ENCODE measurements at places on chromosomes 6 and 20.

GRCh38 chr6:111534231-111534751, 51.3 kb upstream of the REV3L start:
- no peak for DNase-seq

GRCh38 chr20:18983796-18984195, 170.2 kb downstream of the SCP2D1 start:
- no peak for DNase-seq

DNA sequence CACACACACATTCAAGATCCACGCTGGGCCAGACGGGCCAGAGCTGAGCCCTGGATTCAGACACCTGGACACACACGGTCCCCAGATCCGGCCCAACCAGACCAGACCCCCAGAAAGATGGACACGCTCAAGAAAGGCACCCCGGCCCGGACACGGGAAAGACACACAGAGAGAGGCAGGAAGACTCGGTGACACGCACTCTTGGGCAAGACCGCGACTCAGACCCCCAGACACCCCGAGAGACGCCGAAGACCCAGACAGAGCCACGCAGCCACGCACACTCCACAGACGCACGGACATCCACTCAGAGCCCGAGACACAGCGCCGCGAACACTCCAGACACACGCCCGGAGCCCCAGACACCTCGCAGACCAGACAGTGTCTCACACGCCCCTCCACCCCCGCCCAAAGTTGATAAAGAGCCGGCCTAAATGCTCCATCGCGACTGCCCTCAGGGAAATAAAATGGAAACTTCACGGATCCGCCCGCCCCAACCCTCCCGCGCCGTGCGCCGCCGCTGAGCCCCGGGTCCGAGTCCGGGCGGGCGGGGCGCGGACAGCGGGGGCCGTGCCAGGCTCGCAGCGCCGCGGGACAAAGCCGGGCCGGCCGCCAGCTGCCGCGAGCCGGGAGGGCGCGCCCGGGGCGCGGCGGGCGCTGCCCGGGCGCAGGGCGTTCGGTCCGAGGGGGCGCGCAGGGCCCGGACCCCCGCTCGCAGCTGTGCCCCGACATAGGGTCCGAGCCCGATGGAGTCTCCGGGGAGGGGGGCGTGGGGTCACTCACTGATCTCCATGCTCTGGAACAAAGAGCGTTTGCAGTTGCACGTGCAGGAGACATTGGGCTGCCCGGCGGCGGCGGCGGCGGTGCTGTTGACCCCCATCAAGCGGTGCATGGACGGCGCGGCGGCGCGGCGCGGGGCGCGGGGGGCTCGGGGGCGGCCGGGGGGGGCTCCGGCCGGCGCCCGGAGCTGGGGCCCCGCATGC, 831 bp downstream of the PMEPA1 start:
- peak; percentile 48 for DNase-seq

DNA sequence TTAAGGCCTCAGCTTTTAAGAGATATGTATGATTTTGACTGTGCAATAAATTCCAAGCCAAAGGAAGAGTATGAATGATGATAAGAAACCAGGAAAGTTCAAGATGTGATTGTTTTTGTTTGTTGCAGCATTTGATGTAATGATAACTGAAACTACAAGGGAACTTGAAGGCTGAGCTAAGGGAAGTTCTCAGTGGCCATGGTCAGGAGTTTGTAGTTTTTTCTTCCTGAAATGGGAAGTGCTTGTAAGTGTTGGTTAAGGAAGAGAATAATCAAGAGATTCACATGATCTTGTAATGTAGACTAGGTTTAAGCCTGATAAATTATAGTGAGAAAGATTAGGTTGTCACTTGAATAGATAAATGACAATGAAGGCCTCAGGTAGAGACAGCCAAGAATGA, 53.4 kb downstream of the PTCHD4 start:
- DNase-seq, result no peak

DNA sequence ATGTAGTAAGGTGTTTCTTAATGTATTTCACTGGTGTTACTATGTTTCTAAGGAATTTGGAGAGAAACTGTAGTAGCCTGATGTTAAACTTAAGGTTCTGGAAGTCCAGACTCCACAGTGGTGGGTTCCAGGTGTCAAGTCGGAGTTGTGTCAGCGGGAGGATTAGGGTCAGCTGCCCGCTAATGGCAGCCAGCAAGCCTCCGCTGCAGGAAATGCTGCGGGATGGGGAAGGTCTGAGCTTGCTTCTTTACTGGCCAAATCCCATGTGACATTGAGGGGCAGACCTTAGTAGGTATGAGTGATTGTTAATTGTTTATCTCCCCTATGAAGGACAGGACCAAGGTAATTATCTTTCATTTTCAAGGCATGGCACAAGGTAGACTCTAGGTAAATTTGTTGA, 3.7 kb upstream of the ARID1B start:
- no peak for DNase-seq

DNA sequence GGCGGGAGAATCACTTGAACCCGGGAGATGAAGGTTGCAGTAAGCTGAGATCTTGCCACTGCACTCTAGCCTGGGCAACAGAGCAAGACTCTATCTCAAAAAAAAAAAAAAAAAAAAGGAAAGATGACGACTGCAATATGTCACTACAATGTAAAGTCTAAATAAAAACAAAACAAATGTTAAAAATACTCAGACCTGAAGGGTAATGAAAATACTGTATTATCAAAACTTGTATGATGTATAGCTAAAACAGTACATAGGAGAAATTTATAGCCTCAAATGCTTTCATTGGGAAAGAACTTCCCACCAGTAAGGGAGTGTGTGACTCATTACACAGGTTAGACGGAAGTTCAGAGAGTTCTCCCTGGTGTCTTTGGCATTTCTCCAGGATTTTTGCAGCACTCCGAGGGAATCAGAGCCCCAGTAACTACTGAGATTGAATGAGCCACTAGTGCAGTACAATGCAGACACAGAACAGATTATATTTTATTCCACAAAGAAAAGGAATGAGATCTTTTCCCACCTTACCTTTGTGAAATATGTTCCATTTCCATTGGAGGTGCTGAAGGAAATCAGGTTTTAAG, 12.5 kb upstream of the RALGAPB start:
- DNase-seq, result no peak

- DNase-seq, result no peak
These were observed 42.4 kb downstream of the NEDD9 start for GRCh38 chr6:11189865-11190624.

DNA sequence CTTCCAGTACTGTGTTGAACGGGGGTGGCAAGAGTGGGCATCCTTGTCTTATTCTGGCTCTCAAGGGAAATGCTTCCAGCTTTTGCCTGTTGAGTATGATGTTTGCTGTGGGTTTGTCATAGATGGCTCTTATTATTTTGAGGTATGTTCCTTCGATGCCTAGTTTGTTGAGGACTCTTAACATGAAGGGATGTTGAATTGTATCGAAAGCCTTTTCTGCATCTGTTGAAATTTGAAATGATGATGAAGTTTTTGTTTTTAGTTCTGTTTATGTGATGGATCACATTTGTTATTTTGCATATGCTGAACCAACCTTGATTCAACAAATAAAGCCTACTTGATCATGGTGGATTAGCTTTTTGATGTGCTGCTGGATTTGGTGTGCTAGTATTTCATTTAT, 48.0 kb downstream of the RPRD1B start:
- no peak for DNase-seq

GRCh38 chr20:44344723-44345122, 7.9 kb downstream of the R3HDML start:
- no peak for DNase-seq

DNA sequence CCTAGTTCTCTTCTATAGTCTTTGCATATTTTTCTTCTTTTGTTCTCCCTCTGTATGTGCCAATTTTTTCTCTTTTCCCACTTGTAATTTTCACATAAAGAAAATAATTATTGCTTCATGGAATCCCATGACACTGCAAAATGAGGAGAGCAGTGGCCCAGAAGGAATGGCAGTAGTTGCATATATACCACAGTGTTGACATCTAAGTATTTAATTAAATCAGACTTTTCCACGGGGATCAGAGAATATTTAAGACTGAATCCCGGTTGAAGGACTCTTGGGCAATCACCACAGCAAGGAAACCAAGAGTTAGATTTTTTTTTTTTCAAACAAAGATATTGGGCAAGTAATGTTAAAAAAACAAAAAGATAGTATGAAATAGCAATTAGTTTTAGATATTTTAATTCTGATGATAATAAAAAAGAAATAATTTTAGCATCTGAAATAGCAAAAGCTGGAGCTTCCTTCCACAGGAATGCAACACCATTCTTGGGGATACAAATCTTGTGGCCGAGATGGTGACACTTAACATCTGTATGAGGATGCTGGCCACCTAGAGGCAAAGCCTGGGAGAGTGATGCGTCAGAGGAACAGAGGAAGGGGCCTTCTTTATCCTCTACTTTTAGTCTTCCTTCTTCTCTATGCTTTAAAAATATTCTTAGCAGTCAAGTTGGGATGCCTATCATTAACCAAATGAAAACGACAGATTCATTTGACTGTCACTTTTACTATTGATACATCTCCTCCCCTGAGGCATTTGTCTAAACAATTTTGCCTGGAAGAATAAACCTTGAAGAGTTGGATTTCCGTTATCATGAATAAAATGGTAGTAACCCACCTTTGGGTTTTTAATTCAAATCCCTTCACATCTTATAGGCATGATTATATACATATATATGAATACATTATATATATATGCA, 356.2 kb downstream of the GJA1 start:
- no peak for DNase-seq

DNA sequence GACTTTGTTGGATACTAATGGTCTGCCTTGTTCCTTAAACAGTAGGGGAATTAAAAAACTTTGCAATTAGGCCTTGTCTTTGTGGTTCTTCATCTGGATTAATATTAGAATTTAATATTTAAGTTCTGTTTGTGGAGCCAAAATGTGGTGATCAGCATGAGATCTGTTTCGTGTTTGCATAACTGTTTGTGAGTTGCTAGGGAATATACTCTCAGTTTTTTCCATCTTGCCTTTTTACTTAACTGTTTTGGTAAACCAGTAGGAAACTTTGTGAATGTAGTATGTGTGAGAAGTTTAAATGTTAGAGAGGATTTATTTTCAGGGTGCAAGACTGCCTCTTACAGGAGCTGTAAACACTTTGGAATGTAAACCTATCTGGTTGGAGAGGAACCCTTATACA, 35.6 kb downstream of the LRRC1 start:
- DNase-seq, result no peak

DNA sequence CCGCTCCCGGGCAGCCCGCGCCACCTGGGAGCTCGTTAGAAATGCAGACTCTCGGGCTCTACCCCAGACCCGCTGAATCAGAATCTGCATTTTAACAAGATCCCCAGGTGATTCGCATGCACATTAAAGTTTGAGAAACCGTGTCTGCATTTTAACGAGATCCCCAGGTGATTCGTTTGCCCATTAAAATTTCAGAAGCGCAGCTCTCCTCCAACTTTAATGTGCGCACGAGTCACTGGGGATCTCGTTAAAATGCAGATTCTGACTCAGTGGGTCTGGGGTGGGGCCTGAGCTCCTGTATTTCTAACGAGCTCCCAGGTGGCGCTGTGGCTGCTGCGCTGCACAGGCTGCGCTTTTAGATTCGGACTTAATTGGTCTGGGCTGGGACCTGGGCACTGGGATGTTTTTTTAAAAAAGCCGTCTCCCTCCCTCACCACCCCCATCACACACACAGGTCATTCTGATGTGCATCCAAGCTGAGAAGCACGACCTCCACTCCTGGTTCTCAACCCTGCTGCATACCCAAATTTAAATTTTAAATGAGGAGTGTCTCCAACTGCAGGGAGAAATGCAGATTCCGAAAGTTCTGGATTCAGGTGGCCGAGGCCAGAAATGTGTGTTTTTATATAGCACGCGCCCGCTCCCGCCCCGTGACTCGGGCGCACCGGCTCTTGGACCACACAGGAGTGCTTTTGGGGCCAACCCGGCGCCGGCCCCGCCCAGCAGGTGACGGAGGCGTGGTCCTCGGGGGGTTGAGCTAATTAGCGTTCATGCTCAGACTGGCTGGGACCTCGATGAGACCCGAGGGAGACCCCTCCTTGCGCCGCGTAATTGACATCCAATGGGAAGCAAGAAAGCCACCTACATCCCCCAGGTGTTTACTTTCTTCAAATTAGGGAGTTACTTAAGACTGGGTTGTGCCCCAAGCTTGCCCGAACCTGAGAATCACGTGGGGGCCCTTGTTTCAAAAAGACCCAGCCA, 85.8 kb downstream of the ZFP64 start:
- DNase-seq, result no peak

GRCh38 chr6:81772741-81773140, 20.3 kb upstream of the TENT5A start:
- DNase-seq, result no peak

- no peak for DNase-seq
These were observed 70.2 kb downstream of the HFE start for GRCh38 chr6:26157251-26158075.

- no peak for DNase-seq
These were observed 60.6 kb downstream of the RIPOR3 start for GRCh38 chr20:50630578-50631263.

DNA sequence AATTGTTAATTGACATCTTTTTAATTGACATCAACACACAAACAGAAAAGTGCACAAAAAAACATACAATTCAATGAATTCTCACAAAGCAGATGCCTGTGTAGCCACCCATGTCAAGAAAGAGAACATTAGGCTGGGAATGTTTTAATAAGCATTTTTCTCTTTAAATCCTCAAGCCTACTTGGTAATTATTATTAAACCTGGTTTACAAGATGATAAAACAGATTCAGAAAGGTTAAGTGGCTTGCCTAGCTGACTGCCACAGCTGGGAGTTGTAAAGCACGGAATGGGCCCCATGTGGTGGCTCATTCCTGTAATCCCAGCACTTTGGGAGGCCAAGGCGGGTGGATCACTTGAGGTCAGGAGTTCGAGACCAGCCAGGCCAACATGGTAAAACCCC, 90.0 kb upstream of the AKAP12 start:
- DNase-seq, result no peak

- no peak for DNase-seq
These were observed 16.7 kb downstream of the LEMD2 start for GRCh38 chr6:33772082-33772830.

DNA sequence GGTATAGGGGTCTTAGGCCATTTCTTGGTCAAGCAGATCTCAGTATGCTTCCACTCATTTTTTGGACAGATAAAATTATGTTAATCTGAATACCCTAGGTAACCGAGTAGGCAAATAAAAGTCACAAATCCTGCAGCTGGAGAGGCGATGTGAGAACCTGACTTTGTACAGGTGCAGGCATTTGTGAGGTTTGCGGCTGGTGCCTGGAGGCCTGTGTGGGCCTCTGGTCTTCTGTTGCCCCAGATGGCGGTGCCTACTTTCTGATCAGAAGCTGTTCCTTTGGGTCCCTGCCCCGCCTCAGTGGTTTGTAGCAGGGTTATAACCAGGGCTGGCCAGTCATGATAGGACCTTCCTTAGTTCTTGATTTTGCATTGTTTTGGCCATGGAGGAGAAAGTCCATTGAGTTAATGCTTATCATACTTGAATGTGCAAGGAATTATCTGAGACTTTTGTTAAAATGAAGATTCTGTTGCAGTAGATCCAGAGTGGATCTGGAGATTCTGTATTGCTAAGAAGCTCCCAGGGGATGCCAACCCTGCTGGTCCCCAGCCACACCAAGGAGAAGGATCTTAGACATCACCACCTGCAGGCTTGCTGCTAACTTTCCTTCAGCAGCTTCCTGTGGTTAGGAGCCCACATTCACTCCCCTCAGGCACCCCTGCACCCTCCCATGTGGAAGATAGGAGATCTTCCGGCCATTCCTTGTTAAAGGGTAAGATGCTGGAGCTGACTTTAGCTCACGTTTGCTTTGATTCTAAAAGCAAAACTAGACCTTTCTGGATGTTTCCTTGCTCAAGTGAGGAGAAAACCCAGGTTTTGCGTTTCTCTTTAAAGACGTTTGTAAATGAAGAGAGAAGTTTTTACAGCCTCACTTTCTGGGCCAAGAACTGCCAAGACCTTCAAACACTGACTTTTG, 50.7 kb downstream of the LRRC1 start:
- no peak for DNase-seq

- no peak for DNase-seq
These were observed 59.7 kb downstream of the YTHDF1 start for GRCh38 chr20:63156221-63156671.
